Renal cortical epithelial cell (primary cell): ENCODE measurements at places on chromosomes 7 and 10.

- DNase-seq, result no peak
Measured at GRCh38 chr10:52574697-52575096, 197.9 kb downstream of the MBL2 start.

- no peak for DNase-seq
Measured at GRCh38 chr10:43419997-43420368, 11.0 kb upstream of the HNRNPF start.

GRCh38 chr10:81031774-81032173 lies 494.1 kb downstream of the SH2D4B start:
- no peak for DNase-seq

- DNase-seq, result no peak
Measured at GRCh38 chr7:68218461-68218860, 1221.8 kb downstream of the TYW1 start.
